ENCODE measurements at places on chromosomes 13 and 19.

GRCh38 chr13:44412346-44412935 is 38.8 kb downstream of the SERP2 start:
- DNase-seq, result no peak

- DNase-seq, result no peak
Observed at GRCh38 chr19:3536429-3537100, 2.4 kb upstream of the TEKTIP1 start.

DNA sequence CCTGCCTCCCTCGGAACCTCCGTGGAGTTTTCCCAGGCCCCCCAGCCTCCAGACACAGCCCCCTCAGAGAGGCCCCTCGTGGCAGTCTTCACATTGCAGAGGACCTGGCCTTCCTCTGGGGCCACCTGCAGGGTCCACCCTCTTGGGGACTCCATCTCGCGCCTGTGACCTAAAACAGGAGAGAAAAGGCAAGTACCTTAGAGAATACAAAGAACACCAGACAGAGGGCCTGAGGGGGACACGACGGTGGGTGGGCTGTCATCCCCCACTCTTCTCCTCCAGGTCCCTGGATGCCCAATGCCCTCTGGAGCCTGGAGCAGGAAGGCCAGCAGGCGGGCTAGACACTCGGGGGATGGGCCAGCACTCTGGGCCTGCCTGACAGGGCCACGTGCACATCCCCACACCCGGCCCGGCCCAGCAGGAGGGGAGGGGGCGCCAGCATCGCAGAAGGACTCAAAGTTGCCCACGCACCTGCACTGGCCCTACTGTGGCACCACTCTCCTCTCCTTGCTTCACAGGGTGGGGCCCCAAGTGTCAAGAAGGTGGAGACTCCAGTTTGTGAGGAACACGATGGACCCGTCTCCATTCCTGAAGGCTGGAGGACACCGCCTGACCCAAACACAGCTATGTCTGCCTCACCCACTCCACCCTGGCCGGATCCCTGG is 4.3 kb upstream of the A1BG start:
- DNase-seq, result no peak

- DNase-seq, result no peak
Observed at GRCh38 chr13:24231377-24231776, 70.9 kb downstream of the SPATA13 start.

DNA sequence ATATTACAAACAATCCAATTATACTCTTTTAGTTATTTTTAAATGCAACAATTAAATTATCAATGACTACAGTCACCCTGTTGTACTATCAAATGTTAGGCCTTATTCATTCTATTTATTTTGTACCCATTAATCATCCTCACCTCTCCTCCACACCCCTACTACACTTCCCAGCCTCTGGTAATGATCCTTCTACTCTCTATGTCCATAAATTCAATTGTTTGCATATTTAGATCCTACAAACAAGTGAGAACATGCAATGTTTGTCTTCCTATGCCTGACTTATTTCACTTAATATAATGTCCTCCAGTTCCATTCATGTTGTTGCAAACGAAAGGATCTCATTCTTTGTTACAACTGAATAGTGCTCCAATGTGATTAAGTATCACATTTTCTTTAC is 1414.6 kb downstream of the SLITRK1 start:
- no peak for DNase-seq

- no peak for DNase-seq
Observed at GRCh38 chr19:38351865-38352395, 16.3 kb downstream of the CATSPERG start.

GRCh38 chr19:4183967-4184717 is 1.7 kb downstream of the ANKRD24 start:
- DNase-seq, result no peak

GRCh38 chr19:52741951-52742485 is 7.2 kb upstream of the ZNF611 start:
- no peak for DNase-seq

- no peak for DNase-seq
Observed at GRCh38 chr13:101231751-101232428, 184.4 kb downstream of the NALCN start.

DNA sequence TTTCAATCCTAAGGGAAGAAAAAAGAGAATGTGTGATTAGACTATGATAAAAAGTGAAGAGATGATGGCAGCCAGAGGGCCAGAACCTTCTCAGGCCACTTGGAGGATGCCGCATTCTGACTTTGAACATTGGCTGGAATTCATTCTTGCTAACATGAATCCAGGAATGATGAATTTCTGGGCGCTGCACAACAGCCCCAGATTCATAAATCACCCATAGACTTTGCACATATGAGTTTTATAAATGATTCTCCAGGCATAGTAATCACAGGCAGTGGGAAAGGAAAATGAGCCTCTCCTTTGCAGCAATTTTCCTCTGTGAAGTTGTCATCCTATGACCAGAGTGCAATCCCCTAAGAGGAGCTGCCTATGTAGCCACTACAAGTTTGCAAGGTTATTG is 555.4 kb downstream of the KCTD12 start:
- no peak for DNase-seq

- no peak for DNase-seq
Observed at GRCh38 chr13:49594576-49594975, 9.2 kb upstream of the RCBTB1 start.

DNA sequence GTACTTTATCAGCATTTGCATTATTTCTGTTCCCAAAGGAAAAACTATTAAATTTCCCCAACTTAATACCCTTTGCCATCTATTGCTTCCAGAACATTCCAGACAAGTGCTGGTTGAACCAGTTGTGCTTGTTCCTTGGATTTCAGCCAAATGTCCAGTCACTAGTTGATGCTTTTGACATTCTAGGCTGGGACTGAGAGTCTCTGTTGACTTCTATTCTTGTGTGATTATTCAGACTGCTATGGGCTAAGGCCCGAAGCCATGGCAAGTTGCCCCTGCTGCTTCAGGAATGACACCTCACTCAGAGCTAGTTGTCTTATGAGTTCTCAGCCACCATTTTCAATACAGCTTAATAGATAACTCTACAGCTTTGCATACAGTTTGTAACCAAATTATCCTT is 458.1 kb upstream of the ARGLU1 start:
- DNase-seq, result no peak
